ENCODE measurements at places on chromosomes 6 and 20.

GRCh38 chr6:84151669-84152068 is 75.8 kb downstream of the CEP162 start:
- no peak for DNase-seq

GRCh38 chr6:157229132-157229618 is 94.1 kb downstream of the TMEM242 start:
- no peak for DNase-seq

DNA sequence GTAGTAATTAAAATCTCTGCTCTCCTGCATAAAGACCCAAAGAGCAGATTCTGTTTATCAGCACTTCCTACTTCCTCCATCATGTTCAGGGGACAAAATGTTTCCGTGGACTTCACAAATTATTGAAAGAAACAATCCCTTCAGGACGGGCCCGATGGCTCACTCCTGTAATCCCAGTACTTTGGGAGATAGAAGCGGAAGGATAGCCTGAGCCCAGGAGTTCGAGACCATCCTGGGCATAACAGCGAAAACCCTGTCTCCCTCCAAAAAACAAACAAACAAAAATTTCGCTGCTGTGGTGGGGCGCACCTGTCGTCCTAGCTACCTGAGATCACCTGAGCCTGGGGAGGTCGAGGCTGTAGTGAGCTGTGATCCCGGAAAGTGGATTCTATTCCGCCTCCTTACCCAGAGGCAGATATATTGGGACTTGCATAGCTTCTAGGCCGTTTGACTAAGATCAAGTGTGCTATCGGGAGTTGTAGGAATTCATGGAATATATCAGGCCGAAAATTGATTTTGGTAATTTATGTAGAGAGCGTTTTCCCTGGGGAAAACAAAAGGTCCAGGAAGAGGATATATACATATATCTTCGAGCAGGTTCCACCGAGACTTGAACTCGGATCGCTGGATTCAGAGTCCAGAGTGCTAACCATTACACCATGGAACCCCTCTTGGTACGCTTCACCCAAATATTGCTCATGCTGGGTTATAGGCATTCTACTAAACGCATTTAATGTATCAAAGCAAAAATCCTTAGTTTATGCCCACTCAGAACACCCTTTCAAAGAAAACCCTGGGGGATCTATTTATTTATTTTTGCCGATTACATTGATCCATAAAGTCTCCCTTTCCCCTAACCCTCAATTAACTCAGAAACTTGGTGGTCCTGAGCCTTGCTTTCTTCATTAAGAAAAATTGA is 74.5 kb upstream of the ZNF184 start:
- DNase-seq = no peak

GRCh38 chr6:122568350-122568749 is 41.9 kb upstream of the PKIB start:
- DNase-seq = no peak

All from HuH-7 (cell line).